ENCODE measurements at places on chromosomes 12 and 14. TPM values are rescaled to one million over a fixed set of nuclear protein-coding genes. Genes with fewer than 3 reads are reported as not detected.

Gene LGALS3
- 286 TPM for total RNA-seq

GRCh38 chr14:31084385-31084784 lies 58.2 kb upstream of the STRN3 start:
- no peak for DNase-seq

- DNase-seq = no peak
These were observed 91.5 kb upstream of the PTGDR start for GRCh38 chr14:52175982-52176502.

DNA sequence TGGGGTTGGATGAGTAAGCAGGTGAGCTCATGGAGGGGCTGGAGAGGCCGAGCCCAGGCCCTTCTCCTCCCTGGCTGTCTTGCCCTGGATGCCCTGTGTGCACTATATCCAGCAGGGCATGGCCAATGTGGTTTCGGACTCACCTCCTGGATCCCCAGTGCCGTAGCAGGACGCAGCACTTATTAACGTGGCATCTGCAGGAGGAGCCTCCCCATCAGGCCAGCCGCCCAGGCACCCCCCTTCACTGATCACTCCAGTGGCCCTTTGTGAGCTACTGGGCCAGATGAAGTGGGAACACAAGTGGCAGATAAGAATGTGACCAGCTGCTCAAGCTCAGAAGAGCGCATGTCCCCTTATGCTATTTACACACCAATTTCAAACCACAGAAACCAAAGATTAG lies 43.1 kb upstream of the DICER1 start:
- DNase-seq = no peak

Gene MSRB3
- total RNA-seq = 299 TPM

DNA sequence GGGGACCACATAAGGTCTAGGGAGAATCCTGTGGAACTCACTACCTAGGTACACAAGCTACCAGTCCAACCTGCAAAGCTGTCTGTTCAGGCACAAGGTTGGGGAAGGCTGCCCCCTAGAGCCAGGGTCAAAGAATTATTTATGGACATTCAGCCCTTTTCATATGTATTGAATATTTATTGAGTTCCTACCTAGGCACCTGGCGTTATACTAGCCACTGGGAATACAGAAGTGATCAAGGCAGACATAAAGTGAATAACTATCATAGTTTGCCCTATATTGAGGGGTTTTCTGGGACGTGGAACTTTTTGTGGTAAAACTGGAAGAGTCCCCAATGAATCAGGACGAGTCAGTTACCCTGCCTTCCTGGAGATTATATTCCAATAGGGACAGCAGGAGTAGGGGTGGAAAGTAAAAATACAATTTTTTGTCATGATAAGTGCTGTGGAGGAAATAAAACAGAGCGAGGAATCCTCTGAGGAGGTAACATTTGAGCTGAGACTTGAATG lies 5.8 kb upstream of the SLC48A1 start:
- DNase-seq = no peak

Data from esophagus muscularis mucosa (tissue), 4 donors.